ENCODE measurements at places on chromosomes 3 and 15.

- no peak for DNase-seq
Observed at GRCh38 chr3:197687570-197687969, 49.1 kb downstream of the RUBCN start.

DNA sequence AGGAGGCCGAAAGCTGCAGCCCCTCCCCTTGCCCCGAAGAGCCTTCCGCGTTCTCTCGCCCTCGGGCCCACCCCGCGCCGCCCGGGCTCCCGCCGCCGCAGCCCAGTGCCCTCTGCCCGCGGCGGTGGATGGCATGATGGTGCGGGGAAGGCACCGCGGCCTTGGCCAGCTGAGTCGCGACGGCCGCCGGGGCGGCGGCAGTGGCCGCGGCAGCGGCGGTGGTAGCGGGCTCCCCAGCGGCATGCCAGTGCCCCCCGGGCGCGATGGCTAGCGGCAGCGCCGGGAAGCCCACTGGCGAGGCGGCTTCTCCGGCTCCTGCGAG lies 1.2 kb downstream of the TLNRD1 start:
- DNase-seq: no peak

DNA sequence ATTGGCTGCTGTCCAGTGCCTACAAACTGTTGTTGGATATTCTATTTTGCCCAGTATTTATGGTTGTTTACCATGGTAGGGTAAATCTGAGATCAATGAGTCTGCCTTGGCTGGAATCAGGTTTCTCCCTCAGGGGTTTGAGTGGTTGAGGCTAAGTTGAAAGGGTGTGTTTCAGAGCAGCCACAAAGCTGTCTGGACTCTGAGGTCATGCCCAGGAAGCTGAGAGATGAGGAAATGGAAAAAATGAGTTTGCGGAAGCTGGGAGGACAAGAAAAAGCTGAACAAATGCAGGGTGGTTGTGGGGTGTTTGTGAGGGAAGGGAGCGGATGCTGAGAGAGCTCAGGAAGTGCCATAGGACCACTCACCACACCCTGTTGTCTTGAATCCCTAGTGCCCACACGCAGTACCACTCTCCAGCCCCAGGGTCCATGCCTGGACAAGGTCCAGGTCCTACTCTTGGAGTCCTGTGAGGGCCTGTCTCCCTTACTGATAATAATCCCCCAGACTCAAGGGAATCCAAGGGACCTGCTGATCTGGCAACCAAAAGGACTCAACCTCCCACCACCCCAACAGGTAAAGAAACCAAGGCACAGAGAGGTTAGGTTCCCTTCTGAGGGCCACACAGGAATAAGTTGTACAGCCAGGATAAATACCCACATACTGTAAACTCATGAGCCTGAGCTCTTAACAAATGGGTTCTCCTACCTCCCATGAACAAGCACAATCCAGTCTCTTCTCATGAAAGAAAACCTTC lies 81.6 kb downstream of the PPCDC start:
- DNase-seq: no peak

DNA sequence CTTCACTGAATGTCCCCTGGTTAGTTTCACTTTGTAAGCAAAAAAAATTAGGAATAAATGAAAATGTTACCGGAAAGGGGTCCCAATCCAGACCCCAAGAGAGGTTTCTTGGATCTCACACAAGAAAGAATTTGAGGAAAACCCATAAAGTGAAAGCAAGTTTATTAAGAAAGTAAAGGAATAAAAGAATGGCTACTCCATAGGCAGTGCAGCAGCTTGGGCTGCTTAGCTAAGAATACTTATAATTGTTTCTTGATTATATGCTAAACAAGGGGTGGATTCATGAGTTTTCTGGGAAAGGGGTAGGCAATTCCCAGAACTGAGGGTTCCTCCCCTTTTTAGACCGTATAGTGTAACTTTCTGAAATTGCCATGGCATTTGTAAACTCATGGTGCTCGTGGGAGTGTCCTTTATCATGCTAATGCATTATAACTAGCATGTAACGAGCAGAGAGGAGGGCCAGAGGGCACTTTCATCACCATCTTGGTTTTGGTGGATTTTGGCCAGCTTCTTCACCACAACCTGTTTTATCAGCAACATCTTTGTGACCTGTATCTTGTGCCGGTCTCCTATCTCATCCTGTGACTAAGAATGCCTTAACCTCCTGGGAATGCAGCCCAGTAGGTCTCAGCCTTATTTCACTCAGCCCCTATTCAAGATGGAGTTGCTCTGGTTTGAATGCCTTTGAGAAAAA lies 41.0 kb upstream of the CMSS1 start:
- DNase-seq: peak; percentile 65

GRCh38 chr3:26703519-26703918 lies 80.9 kb downstream of the LRRC3B start:
- DNase-seq: no peak

GRCh38 chr3:159607856-159608255 lies 380.8 kb upstream of the IL12A start:
- DNase-seq: no peak

- peak; percentile 92 for DNase-seq
Observed at GRCh38 chr15:33956397-33956796, 11.9 kb upstream of the CHRM5 start.

GRCh38 chr3:55376753-55377347 lies 110.3 kb downstream of the WNT5A start:
- no peak for DNase-seq

Measured in erythroblast (primary cell).